NCI-H1694 treated with DMSO at 0.1 percent for 48 hours (cell line): ENCODE measurements at places on chromosomes 3 and 15.

DNA sequence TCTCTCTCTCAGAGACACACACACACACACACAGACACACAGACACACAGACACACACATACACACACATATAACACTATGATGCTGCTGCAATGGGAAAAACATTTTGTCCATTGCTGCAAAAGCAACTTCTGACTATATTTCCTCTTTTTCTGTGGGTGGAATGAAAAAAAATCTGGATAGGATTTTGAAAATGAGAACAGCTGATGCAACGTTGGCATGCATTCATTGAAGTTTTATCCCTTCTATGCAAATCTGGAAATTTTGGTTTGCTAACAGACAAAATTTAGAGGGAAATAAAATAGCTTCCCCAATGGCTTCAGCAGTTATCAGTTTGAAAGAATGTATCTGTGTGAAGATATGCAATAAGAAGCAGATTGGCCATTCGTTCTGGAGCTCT, 763.4 kb upstream of the GRM7 start:
- no peak for DNase-seq

DNA sequence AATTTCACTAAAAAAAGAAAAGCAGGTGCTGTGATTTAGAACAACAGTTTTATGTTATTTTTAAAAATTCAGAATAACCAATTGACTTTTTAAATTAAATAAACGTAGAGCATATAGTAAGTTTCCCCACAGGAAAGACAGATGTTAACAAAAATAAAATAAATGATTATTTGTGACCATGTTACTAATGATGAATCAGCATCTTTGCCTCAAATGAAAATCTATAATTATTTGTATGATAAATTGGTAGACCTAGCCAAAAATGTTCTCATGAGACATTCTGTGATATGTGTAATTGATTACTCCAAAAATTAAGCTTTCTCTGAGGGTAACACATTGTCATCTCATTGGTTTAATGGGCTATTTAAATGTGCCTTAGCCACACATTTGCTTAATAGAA, 948.0 kb downstream of the NAALADL2 start:
- DNase-seq, result no peak

DNA sequence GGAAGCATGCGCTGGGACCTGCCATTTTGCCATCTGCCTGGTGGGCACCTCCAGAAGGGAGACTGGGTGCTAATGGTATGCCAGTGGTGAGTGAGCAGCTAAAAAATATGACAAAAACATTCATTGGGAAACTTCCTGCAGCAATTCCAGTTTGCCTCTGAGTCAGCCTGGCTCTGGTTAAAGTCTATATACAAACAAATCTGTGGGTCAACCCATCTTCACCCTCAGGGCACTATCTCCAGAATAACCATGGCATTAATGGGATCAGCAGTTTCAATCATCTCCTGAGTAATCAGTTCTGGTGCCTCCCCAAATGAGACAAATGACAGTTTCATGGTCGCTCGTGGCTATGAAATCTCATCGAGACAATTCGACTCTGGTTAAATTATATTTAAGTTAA, 21.5 kb downstream of the FRMD4B start:
- DNase-seq, result no peak

GRCh38 chr15:29268706-29269484, 727 bp downstream of the NSMCE3 start:
- no peak for DNase-seq

DNA sequence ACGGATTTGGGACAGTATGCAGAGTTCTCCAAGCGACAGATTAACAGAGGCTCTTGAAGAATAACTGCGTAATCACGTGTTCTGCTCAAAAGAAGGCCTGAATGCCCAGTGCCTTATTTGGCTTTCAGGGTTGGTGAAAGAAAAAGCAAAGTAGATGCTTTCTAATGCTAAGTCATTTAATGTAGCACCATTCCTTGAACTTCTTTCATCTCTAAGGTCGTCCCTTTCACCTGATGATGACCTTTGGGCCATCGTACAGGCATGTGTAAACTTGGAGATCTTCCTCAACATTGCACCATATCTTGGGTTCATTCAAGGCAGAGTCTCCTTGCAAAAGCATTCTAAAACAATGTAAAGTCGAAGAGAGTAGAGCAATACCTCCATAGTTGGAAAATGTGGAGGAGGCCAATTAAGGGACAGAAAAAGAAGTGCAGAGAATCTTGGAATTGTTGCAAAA, 48.9 kb downstream of the TMEM44 start:
- DNase-seq, result no peak
